ENCODE measurements at places on chromosomes 4 and X.
A peak's percentile ranks its signal among the peaks of the same experiment; 100 is the strongest.

- DNase-seq = no peak
Observed at GRCh38 chrX:51975360-51975759, 81.9 kb downstream of the MAGED1 start.

DNA sequence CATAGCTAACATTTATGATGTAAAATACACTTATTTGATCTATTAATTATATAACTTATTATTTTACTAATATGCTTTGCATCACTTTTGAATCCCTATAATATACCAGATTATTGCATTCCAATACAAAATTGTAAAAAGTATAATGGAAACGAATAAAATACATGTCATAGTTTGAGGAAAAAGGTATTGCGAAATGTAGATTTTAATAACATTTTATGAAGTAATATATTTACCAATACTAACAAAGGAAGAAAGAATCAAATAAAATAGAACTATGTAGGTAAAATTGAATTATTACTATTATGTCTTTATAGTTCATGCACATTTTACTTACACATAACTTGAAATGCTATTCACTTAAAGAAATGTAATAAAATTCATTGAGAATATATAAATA is 1300.2 kb downstream of the ADGRL3 start:
- no peak for DNase-seq

- DNase-seq = no peak
Observed at GRCh38 chr4:8352368-8353157, 83.0 kb downstream of the HTRA3 start.

- DNase-seq = peak; percentile 33
Observed at GRCh38 chrX:119693996-119694451, 1.1 kb upstream of the SEPTIN6 start.

DNA sequence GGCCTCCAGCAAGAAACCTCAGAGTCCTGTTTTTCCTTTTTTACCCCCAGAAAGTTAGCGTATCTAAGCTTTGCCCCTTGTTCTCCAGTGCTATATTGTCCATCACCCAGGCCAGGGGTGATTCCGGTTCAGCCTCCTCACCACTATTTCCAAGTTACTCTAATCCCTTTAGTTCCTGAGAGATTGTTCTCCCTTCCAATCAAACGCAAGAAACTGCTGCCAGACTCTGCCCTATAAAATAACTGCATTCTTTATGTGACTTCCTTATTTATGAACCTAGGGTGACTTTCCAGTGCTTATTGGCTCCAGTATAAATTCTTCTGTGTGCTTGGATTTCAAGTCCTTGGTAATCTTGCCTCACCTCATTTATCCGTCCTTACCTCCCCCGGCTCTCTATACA is 65.7 kb downstream of the CLCN5 start:
- DNase-seq = no peak

GRCh38 chr4:4913628-4914027 is 54.2 kb downstream of the MSX1 start:
- no peak for DNase-seq

Data from nephron progenitor cell (in vitro differentiated cells).